ENCODE measurements at places on chromosomes 16 and 17.

GRCh38 chr17:74432766-74433391 is 991 bp downstream of the GPRC5C start:
- DNase-seq: peak; percentile 49

DNA sequence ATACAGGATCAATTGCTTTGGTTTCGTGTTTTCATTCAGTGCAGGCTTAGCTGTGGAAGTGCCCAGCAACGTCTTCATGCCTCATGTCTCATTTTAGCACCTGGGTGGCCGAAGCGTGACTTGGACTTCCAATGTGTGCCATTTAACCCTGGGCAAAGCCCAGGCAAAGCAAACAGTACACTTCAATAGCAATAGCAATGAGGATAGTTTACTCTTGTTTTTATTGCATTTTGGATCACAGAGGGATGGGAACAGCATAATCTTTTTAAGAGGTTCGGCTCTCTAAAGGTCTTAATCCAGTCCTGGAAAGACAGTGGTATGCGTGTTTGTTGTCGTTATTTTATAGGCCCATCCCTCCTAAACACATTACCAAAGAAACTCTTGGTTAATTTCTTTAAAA is 86.2 kb downstream of the HS3ST3B1 start:
- DNase-seq: no peak

GRCh38 chr16:83136419-83136818 is 509.6 kb downstream of the CDH13 start:
- no peak for DNase-seq

- no peak for DNase-seq
Observed at GRCh38 chr17:74812109-74813009, 36.2 kb upstream of the NAT9 start.

DNA sequence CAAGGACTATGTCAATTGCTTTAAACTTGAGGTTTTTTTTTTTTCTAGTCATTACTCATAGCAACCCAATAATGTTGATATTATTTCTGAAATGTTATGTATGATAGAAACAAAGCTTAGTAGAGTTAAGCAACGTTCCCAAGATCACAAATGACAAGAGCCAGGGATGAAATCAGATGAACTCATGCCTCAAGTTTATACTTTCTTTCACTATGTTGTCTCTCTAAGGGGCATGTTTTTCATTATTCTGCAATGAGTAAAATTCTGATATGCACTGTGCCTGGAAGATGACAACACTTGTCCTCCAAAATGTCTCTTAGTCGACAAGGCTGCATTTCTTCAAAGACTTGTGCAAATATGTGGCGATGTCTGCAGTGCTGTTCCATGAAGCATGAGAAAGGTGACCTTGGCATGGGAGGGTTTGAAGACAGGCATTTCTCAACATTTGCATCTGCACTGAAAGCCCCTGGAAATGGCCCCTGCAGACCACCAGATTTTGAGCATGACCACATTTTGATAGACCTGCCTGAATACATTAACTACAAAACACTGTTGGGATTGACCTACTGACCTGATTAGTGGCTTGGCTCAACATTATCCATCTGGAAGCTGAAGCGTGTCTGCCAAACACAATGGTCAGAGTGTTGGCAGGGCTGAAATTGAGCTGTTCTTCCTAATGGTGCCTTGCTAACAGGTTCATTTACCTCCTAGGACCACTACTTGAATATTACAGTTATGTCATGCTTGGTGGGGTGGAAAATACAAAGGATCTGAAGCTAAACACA is 1027.5 kb downstream of the CDH11 start:
- DNase-seq: no peak

- DNase-seq: no peak
Observed at GRCh38 chr16:87571868-87572244, 30.5 kb upstream of the JPH3 start.

DNA sequence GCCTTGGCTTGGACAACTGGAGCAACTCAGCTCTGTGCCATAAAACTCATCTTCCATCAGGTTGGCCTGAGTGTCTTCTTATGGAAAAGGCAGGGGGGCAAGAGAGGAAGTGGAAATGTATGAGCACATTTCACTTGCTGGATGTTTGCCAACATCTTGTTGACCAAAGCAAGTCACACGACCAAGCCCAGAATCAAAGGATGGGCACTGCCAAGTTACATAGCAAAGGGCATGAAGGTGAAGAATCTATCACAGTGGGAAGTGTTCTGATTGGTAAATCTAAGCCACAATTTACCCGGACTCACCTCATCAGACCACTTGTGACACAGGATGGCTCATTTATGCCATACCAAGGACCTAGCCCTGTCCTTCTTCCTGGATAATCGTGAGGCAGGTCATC is 310.5 kb upstream of the IRX5 start:
- no peak for DNase-seq

- DNase-seq: no peak
Observed at GRCh38 chr16:88357317-88358022, 25.3 kb upstream of the ZNF469 start.

- DNase-seq: no peak
Observed at GRCh38 chr16:11143372-11144035, 112.5 kb downstream of the SOCS1 start.
